Stimulated activated naive CD4-positive, alpha-beta T cell (primary cell): ENCODE measurements at places on chromosomes 12 and 14.

DNA sequence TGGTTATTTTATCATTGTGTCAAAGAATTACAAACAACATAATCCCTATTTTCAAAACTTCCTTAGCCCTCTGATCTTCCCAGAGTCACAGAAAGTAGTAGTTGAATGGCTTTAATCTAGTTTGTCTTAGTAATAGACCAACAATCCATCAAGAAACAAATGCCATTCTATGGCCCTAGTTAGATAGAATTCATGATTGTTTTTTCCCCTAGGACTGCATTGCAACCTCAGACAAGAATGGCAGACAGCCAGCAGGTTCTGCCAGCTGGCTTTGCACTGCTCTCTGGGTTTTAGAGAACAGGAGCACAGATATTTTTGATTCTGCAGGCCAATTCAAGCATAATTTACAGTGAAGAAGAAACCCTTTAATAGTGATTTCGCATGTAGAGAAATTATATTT is 33.8 kb downstream of the SYT1 start:
- DNase-seq = no peak

- DNase-seq = no peak
Observed at GRCh38 chr12:68953536-68953935, 20.6 kb upstream of the CPM start.

- DNase-seq = no peak
Observed at GRCh38 chr12:22287101-22287500, 47.4 kb downstream of the ST8SIA1 start.

GRCh38 chr12:123163227-123163626 is 12.3 kb upstream of the PITPNM2 start:
- DNase-seq = no peak

DNA sequence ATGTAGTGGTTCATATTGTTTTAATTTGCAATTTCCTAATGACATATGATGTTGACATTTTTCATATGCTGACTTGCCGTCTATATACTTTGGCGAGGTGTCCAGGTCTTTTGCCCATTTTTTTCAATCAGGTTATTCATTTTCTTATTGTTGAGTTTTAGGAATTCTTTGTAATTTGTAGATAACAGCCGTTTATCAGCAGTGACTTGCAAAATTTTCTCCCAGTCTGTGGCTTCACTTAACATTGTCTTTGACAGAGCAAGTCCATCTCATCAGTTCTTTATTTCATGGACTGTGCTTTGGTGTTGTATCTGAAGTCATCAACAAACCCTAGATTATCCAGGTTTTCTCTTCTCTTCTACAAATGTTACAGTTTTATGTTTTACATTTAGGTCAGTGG is 12.6 kb upstream of the KLHDC2 start:
- DNase-seq = no peak

GRCh38 chr12:95102916-95103671 is 29.7 kb upstream of the NR2C1 start:
- no peak for DNase-seq

DNA sequence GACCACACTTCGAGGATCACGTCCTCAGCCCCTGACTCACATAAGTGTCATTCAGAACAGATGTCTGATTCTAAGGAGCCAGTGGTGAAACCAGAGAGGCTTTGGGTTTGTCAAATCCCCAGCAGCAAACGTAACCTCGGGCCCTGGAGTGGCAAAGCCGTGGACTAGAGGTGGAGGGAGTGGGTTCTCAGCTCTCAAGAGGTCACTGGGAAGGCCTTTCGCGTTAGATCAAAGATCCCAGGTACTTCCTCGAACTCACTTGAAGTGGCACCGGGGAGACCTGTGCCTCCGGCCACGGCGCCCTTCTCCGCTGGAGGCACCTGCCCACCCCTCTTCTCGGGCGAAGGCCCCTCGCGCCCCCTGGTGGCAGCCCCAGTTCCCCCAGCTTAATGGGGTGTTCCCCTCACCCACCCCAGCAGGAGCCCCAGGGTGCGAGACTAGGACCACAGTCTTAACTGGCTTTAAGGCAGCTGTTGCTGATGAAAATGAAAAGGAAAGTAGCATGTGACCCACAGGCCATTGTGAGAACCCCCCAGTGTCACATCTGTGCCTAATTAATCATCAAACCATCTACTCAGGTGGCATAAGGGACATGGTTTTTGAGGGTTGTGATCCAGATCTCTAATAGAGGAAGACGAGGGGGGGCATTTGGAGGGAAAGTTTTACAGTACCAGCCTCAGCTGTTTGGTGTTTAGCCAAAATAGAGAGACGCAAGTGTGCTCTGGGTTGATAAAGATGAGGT is 672 bp upstream of the ESR2 start:
- peak; percentile 70 for DNase-seq

GRCh38 chr12:16449459-16449858 is 102.0 kb downstream of the MGST1 start:
- DNase-seq = no peak

- no peak for DNase-seq
Observed at GRCh38 chr12:97493731-97494130, 31.1 kb downstream of the RMST start.

GRCh38 chr12:67572492-67572891 is 76.1 kb upstream of the DYRK2 start:
- no peak for DNase-seq

- DNase-seq = no peak
Observed at GRCh38 chr14:93011650-93012325, 88.8 kb downstream of the CHGA start.

- DNase-seq = no peak
Observed at GRCh38 chr14:94536836-94537235, 24.4 kb upstream of the SERPINA4 start.

GRCh38 chr12:115798309-115798917 is 479.1 kb downstream of the MED13L start:
- no peak for DNase-seq

- DNase-seq = no peak
Observed at GRCh38 chr14:92995620-92996019, 72.7 kb downstream of the CHGA start.

GRCh38 chr12:119206348-119207062 is 27.8 kb downstream of the HSPB8 start:
- DNase-seq = no peak

DNA sequence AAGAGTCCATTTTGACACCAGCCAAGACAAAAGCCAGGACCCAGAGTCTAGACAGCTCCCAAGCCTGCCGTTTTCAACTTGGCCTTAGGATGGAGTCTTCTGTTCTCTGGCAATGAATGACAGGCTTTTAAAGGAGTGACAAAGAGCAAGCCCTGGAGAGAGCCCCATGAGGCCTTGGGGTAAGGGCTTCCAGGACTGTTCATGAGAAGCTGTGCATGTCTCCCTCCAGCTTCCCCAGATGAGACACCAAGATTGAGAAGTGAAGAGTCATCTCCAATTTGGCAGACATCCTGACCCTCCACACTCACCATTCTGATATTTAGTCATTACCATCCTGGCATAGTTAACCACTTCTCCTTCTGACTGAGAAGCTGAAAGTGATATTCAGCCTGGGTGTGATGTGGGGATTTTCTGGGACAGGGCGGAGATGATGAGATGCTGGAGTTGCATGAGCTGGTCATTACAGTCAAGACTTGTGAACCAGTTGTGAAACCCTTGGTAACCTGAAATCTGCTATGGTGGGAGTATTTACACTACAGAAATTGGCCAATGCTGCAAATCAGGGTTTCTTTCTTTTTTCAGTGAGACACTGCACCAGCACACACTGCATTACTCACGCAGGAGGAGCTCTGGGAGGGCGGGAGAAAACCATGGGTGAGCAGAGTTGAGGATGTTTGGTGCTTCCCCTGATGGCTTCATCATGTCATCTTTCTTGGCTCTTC is 77.8 kb downstream of the VCPKMT start:
- DNase-seq = no peak

GRCh38 chr12:14272956-14273912 is 92.2 kb upstream of the ATF7IP start:
- no peak for DNase-seq

DNA sequence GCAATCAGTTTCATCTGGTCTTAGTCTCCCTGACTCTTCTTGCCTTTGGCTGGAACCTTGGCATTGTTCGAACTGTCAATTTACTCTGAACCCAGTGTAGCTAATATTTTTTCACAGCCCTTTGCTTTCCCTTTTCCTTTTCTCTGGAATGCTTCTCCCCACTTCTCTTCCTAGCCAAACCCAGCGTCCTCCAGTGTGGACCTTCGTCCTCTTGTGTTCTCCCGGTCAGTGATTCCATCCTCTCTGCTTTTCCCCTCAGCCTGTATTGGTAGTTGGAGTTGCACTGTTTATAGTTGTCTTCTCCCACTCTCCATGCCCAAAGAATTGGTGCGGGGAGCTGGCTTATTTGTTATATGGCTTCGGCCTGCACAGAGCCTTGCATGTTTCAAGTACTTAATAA is 9.4 kb downstream of the ACVR1B start:
- no peak for DNase-seq
